ENCODE measurements at places on chromosomes 6 and 20.

- no peak for DNase-seq
These were observed 5.7 kb downstream of the KCNQ5 start for GRCh38 chr6:72627539-72627938.

DNA sequence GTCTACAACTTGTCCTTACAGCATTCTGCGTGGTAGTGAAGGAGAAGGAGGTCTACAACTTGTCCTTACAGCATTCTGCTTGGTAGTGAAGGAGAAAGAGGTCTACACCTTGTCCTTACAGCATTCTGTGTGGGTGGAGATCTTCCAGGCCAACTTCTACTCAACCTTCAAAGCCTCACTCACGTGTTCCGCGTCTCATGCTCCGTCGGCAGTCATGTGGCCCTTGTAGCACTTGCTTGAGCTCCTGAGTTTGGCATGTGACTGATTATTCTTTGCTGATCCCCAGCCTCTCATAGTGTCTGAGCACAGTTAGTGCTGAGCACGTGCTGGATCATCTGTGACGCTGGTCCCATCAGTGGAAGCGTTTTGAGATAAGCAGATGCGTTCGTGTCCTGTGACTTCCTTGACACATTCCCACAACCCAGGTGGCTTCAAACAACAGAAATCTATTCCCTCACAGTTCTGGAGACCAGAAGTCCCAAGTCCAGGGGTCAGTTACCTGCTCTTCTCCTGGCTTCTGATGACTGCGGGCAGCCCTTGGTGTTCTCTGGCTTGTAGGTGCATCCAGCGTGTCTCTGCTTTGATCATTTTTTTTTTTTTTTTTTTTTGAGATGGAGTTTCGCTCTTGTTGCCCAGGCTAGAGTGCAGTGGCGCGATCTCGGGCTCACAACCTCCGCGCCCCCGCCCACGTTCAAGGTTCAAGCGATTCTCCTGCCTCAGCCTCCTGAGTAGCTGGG is 2.6 kb downstream of the SS18L1 start:
- no peak for DNase-seq

DNA sequence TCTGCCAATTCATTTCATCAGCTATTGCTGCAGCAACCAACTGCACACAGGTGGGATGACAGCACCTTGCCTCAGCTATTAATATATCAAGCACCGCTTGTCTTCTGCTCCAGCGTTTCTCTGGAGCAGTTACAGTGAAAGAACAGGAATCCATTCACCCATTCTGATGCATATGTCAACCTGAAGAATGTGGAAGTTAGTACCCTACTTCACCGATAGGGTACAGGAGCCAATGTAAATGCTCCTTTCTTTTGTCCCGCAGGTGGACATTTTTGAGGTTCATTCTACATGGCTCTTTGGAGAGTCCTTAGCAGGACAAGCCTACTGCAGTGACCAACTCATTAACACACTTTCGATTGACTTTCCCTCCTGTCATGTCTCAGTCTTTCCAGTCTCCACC is 139.9 kb upstream of the PRND start:
- no peak for DNase-seq

- no peak for DNase-seq
These were observed 25.8 kb downstream of the B4GALT5 start for GRCh38 chr20:49687595-49688567.

GRCh38 chr20:60091861-60092260 is 133.6 kb downstream of the CDH26 start:
- DNase-seq, result no peak

DNA sequence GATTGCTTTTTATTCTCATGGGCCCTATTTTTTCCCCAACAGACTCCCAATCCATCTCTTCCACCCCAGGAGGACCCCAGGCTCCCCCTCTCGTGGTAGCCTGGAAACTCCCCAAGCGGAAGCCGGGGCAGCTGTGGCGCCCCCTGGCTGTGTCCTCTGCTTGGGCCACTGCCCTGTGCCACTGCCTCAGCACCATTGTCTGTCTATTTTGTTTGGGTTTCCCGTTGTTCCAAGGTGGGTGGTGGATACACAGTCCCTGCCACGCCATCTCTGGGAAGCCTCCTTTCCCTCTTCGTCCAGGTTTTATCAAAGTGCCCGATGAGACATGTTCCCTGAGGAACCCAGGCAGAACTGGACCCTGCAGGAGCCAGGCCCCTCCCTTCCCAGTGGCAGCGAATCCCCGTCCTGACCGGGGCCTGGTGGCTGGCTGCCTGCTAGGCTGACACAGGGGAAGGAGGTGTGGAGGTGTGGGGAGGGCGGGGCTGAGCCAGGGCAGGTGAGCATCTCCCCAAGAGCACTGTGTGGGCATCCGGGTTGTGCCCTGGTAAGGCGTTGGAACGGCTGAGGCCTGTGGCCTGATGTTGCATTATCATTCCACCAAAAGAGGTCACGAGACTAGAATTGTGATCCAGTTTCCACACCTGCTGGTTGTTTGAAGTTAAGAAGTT is 228.2 kb downstream of the CDH4 start:
- no peak for DNase-seq

DNA sequence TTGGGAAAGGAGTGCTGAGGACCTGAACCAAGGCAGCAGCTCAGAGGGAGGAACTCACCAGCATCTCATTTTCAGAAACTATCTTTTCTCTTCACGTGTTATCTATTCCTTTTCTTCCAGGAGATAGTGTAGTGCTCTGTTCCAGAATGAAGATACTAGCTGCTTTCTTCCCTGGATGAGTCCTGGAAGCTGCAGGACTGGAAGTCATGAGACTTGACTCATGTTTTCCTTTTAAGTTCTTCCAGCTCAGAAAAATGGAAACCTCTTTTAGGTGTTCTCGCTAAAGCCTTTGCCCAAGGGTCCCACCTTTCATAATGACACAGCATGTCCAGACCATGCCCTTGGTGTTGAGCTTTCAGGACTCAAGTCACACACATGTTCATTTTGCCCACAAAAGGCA is 106.7 kb downstream of the UNC5CL start:
- no peak for DNase-seq

- DNase-seq, result no peak
These were observed 159.3 kb downstream of the CD83 start for GRCh38 chr6:14276667-14277404.

DNA sequence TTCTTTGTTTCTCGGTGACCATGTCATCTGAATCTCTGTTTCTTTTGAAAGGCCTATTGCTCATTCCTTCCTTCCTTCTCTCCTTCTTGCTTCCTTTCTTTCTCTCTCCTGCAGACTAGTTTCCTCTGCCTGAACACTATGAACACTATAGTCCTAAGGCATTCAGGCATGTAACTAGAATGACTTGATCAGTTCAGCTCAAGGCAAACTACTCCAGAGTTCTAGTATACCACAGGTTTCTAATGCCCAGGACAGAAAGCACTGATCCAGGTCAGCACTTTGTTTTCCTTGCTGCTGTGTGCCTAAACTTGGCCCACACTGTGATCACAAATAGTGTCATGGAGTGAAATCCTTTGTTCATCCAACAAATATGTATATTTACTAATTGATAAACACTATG is 324.1 kb upstream of the GJE1 start:
- no peak for DNase-seq

DNA sequence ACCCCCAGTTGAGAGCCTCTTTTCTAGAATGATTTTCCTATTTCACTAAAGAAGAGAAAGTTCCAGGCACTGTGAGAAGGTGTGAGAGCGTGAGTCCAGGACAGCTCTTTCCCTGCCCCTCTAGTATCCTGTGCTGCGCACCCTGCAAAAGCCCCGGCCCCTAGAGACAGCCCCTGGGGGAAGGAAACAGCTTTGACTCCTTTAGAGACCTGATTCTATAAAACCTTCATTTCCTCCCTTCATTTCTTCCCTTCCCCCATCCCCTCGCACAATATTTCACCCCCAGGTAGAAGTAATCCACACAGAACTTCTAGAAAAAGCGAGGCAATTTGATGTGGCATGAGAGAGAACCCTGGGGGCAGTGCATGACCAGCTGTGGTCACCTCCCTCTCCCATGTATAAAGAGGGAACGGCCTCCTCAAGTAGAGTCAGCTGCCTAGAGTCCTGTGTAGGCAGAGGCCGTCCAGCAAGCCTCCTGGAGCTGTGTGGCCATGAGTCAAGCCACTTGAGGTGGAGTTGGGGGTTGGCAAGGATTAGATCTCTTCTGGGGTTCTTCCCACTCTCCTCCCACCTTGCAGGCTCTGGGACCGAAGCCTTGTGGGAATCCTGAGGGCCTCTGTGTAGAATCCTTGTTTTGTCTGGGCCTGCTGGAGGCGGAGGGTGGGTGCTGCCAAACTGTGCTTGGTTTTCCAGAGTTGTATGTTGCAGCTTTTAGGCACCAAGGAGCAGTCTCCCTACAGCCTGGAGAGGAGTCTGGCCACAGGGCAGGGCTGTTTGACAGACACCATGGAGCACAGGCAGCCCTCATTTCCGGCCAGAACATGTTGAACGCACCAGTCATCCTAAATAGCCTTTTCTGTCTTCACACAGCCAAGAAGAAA is 41.7 kb downstream of the CHMP4B start:
- no peak for DNase-seq

DNA sequence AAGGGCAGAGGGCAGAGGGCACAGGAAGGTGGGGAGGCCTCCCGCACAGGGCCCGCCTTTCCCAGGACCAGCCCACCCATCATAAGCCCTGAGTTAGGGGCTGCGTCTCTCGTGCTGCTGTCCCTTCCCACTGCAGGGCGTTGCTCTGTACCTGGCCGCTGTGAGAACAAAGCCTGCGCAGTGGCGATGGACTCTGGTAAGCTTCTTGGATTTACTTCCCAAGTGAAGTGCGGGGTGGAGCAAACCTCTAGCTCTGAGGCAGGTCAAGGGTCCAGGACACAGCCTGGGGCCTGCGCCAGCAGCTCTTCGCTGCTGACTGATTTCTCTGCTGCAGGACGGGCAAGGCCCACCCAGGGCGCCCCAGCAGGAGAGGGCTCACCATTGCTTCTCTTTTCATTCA is 23.9 kb downstream of the INSM1 start:
- no peak for DNase-seq

GRCh38 chr6:146787876-146788508 is 189.2 kb downstream of the ADGB start:
- DNase-seq, result no peak
